ENCODE measurements at places on chromosomes 1 and 21.

DNA sequence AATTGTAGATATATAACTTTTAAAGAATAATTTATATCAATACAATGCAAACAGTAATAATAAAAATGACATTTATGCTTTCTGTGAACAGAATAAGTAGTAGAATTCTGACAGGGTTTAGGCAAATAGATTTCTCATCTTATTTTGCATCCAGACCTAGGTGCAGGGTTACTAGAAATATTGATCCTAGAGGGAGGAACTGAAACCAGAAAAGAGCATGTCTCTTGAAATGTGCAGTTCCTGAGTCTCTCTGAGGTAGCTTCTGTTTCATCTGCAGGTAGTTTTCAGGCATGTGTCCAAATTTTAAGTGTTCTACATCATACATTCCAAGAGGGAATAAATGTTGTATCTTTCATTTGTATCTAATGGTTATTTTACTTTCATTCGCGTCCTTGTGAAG, 631.9 kb upstream of the ADGRL4 start:
- no peak for DNase-seq

GRCh38 chr1:40266786-40267535, 8.9 kb downstream of the ZMPSTE24 start:
- no peak for DNase-seq

- DNase-seq: no peak
These were observed 2.1 kb downstream of the OTUD3 start for GRCh38 chr1:19884312-19884711.

- no peak for DNase-seq
These were observed 9.5 kb downstream of the DSCAM start for GRCh38 chr21:40837456-40837855.

Data from SW 1271 (cell line).